ENCODE measurements at places on chromosomes 7 and 10. TPM values are rescaled to one million over a fixed set of nuclear protein-coding genes. Genes with fewer than 3 reads are reported as not detected.

SPDYE2 gene
- polyA plus RNA-seq: 3.2 TPM

GALNT11 gene
- 145 TPM for polyA plus RNA-seq

ARMH3 gene
- 19.0 TPM for polyA plus RNA-seq

HOXA6 gene
- 24.6 TPM for polyA plus RNA-seq

MTERF1 gene
- polyA plus RNA-seq: 17.9 TPM

CRHR2 gene
- polyA plus RNA-seq: 0.13 TPM

TRPV5 gene
- 1.5 TPM for polyA plus RNA-seq

NME8 gene
- polyA plus RNA-seq: 0.20 TPM

EBF3 gene
- polyA plus RNA-seq: 2.2 TPM

PVRIG gene
- polyA plus RNA-seq: 6.6 TPM

NUTM2B gene
- polyA plus RNA-seq: 1.2 TPM

CLDN4 gene
- 57.3 TPM for polyA plus RNA-seq

CALY gene
- polyA plus RNA-seq: not detected

ATP5MK gene
- 233 TPM for polyA plus RNA-seq

PFKP gene
- polyA plus RNA-seq: 55.1 TPM

TLX1 gene
- 0.09 TPM for polyA plus RNA-seq

ERVW-1 gene
- polyA plus RNA-seq: 0.73 TPM

CFAP43 gene
- polyA plus RNA-seq: 18.6 TPM

LIPJ gene
- polyA plus RNA-seq: 0.32 TPM

TAS2R41 gene
- not detected for polyA plus RNA-seq

CCDC172 gene
- not detected for polyA plus RNA-seq

ALOX5 gene
- 3.0 TPM for polyA plus RNA-seq

OR9A2 gene
- not detected for polyA plus RNA-seq

IQUB gene
- polyA plus RNA-seq: 5.0 TPM

ATXN7L1 gene
- 10.3 TPM for polyA plus RNA-seq

ADIRF gene
- polyA plus RNA-seq: 9.2 TPM

ADAP1 gene
- 20.8 TPM for polyA plus RNA-seq

CYCS gene
- polyA plus RNA-seq: 166 TPM

NPSR1 gene
- polyA plus RNA-seq: not detected

SEMA3C gene
- 31.8 TPM for polyA plus RNA-seq

CREB5 gene
- 10.3 TPM for polyA plus RNA-seq

UNCX gene
- polyA plus RNA-seq: 9.3 TPM

PRKG1 gene
- polyA plus RNA-seq: 16.4 TPM

ANKRD61 gene
- 3.9 TPM for polyA plus RNA-seq

MMP21 gene
- polyA plus RNA-seq: 0.17 TPM

SPDYE16 gene
- polyA plus RNA-seq: 4.0 TPM

SH2D4B gene
- polyA plus RNA-seq: 0.17 TPM

PON3 gene
- polyA plus RNA-seq: 2.2 TPM

TFEC gene
- polyA plus RNA-seq: 38.6 TPM

BLNK gene
- polyA plus RNA-seq: 36.3 TPM

MYOF gene
- 29.4 TPM for polyA plus RNA-seq

GPC2 gene
- 14.5 TPM for polyA plus RNA-seq

OR6B1 gene
- polyA plus RNA-seq: 0.03 TPM

GNAT3 gene
- polyA plus RNA-seq: not detected

IDI2 gene
- polyA plus RNA-seq: not detected

CCDC71L gene
- 8.0 TPM for polyA plus RNA-seq

AZGP1 gene
- 61.6 TPM for polyA plus RNA-seq

LIPF gene
- polyA plus RNA-seq: 0.22 TPM

TRAPPC14 gene
- polyA plus RNA-seq: 16.9 TPM

MUC12 gene
- 0.22 TPM for polyA plus RNA-seq

CALHM3 gene
- not detected for polyA plus RNA-seq

HBP1 gene
- polyA plus RNA-seq: 155 TPM

Measured in renal cortex interstitium (tissue), 15 donors.